ENCODE measurements at places on chromosomes 1 and 21.
A peak's percentile ranks its signal among the peaks of the same experiment; 100 is the strongest.

GRCh38 chr1:229408458-229409037 lies 25.3 kb downstream of the ACTA1 start:
- no peaks in the 10 kb centered on the region for H3K36me3 ChIP-seq
- H3K4me1 ChIP-seq, result peaks cover 10% of the 10 kb centered on the region
- no peaks in the 10 kb centered on the region for H3K27me3 ChIP-seq
- H3K27ac ChIP-seq, result no peak overlapping the region
- DNase-seq, result no peak
- no peak overlapping the region for H3K4me3 ChIP-seq

- H3K27ac ChIP-seq, result peak overlapping the region; percentile 77
- no peaks in the 10 kb centered on the region for H3K27me3 ChIP-seq
- peaks cover 32% of the 10 kb centered on the region for H3K4me1 ChIP-seq
- no peak overlapping the region for H3K4me3 ChIP-seq
Observed at GRCh38 chr1:109148987-109149561, 35.2 kb downstream of the ELAPOR1 start.

- H3K4me1 ChIP-seq, result no peaks in the 10 kb centered on the region
- H3K27me3 ChIP-seq, result no peaks in the 10 kb centered on the region
- no peaks in the 10 kb centered on the region for H3K36me3 ChIP-seq
Observed at GRCh38 chr1:185358957-185359356, 41.9 kb upstream of the IVNS1ABP start.

DNA sequence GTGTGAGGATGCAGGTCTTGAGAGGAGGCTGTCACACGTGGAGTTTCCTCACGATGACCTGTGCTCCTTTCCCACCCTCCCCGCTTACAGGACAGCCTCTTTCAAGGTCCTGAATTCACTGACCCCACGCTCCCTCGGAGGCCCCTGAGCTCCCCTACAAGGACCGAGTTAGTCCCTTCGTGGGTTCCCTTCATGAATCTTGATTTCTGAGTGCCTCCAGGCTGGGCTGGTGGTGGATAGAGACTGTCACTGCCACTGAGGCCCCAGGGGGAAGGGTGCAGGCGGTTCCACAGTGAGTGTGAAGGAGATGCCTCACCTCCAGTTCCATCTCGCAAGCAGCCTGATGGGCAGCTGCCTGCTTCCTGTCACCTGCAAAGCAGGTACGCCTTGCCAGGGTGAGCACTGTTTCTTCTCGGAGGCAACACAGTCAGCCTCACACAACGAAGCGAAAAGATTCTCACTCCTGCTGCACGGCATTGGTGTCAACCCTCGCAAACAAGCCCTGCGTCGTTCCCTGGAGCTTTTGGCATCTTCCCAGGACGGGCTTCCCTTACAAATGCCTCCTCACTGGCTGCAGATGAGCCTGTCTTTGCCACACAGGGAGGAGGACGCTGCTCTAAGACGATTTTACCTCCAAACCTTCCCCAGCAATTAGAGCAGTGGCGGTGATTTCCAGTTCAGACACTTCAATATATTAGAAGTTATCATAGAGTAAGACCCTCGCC lies 26.7 kb upstream of the PCP4 start:
- no peaks in the 10 kb centered on the region for H3K4me1 ChIP-seq
- H3K36me3 ChIP-seq, result no peaks in the 10 kb centered on the region
- no peak overlapping the region for H3K27ac ChIP-seq
- DNase-seq, result peak; percentile 12
- H3K27me3 ChIP-seq, result no peaks in the 10 kb centered on the region

DNA sequence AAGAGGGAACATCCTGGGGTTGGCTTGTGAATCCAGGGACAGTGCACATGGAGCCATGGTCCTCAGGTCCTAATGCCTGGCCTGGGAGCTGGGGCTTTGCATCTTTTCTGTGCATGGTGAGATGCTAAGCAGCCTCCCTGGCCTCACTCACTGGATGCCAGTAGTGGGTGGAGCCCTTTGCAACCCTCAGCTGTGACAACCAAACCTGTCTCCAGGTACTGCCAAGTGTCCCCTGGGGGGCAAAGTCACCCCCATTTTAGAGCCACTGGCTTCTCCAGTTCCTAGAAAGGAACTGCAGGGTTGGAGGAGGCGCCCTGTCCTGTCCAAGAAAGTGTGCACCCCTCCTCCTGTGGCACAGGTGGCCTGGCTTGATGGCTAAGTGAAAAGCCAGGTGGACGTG lies 44.6 kb upstream of the GRIK3 start:
- H3K4me3 ChIP-seq, result no peak overlapping the region
- peaks cover 5% of the 10 kb centered on the region for H3K27me3 ChIP-seq
- H3K36me3 ChIP-seq, result no peaks in the 10 kb centered on the region

Data from prostate gland (tissue), 2 donors.